ENCODE measurements at places on chromosomes 1 and 21.

DNA sequence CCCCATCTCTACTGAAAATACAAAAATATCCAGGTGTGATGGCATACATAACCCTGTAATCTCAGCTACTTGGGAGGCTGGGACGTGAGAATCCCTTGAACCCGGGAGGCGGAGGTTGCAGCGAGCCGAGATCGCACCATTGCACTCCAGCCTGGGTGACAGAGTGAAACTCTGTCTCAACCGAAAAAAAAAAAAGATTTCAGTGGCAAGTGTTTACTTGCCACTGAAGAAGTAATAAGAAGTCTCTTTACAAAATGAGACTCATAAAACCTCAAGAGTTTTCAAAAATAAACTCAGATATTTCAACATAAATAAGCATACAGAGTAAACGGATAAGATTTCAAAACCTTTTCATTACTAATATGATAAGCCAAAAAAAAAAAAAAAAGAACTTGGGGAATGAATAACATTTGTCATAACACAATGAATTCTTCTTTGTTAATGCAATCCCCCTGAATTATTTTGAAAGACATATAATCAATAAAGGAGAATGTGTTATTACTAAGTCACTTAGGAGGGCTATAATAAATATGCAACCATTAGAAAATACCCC, 34.2 kb upstream of the EXO1 start:
- ATAC-seq = no peak

GRCh38 chr21:42648606-42649005, 4.8 kb upstream of the PDE9A start:
- no peak for ATAC-seq

DNA sequence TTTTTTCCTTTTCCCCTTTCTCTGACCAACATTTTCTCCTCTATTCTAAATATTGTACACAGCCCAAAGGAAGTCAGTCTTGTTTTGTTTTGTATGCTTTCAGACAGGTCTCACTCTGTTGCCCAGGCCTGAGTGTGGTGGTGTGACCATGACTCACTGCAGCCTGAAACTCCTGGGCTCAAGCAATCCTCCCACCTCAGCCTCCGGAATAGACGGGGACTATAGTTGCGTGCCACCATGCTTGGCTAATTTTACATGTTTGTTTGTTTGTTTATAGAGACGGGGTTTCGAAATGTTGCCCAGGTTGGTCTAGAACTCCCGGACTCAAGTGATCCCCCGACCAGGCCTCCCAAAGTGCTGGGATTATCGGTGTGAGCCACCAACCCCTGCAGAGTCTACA, 72.8 kb downstream of the NRIP1 start:
- no peak for ATAC-seq

DNA sequence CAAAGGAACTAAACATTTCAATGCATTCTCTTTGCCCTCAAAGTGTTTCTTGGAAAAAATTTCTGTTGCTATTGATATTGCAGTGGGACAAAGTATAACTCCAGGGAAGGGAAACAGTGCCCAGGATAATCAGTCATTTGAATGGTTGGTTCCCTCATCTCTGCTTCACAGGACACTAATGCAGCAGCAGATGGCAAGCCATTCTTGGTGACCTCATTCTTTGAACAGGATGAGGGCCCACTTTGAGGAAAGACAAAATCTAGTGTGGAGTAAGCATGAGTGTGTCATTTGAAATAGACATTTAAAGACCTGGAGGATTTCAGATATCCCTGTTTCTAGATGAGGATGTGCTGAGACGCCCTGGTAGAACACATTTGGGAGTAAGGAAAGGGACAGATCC, 32.3 kb downstream of the CHRM3 start:
- ATAC-seq = no peak

- no peak for ATAC-seq
Observed at GRCh38 chr1:214898161-214898560, 184.4 kb upstream of the KCNK2 start.

GRCh38 chr1:157437296-157437695, 115.0 kb downstream of the FCRL5 start:
- peak; percentile 8 for ATAC-seq

- ATAC-seq = no peak
Observed at GRCh38 chr1:25009671-25010262, 79.7 kb upstream of the RUNX3 start.

DNA sequence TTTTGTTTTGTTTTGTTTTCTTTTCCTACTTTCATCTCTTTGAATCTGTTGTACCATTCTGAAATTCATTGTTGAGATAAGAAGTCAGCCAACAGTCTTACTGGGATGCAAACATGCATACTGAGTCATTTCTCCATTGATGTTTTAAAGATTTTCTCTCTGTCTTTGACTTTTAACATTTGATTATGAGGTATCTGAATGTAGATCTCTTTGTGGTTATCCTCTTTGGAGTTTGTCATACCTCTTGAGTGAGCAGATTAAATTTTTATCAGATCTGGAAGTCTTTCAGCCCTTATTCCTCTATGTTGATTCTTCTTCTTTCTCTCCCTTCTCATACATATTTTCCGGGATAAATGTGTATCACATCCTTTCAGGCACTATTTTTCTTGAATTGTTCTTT, 406.9 kb upstream of the NCAM2 start:
- no peak for ATAC-seq

GRCh38 chr1:184291701-184292100, 95.1 kb upstream of the C1orf21 start:
- ATAC-seq = no peak

- no peak for ATAC-seq
Observed at GRCh38 chr1:103180660-103181059, 72.3 kb upstream of the COL11A1 start.

- no peak for ATAC-seq
Observed at GRCh38 chr1:53470584-53470983, 11.4 kb downstream of the DMRTB1 start.

GRCh38 chr1:62263006-62263813, 56.0 kb downstream of the KANK4 start:
- no peak for ATAC-seq

GRCh38 chr1:204384636-204385352, 25.1 kb upstream of the PLEKHA6 start:
- peak; percentile 37 for ATAC-seq

- no peak for ATAC-seq
Observed at GRCh38 chr1:234760303-234760723, 150.3 kb upstream of the IRF2BP2 start.

- ATAC-seq = no peak
Observed at GRCh38 chr1:53580739-53581475, 121.7 kb downstream of the DMRTB1 start.

DNA sequence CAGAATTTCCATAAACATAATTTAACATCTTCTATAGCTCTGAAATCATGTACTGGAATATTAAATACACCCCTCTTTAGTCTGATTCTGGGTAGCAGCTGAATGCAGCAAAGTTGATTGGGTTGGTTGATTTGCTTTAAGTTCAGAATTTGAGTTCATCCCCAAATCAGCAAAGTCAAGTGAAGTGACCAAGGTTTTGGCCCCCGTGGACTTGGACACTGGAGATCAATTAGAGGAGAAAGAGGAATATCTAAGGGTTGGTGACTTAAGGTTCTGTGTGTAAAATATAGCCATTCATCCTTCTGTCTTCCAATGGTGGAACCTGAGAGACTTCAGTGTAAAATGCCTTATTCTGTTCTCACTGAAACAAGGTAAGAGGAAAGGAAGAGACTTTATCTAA, at the start of gene OR2L13:
Gene OR2L13, plus strand, starts transcription at position 301 of the 400 bp plus-strand sequence. CDS start 4,192 bp downstream, outside the sequence.
- no peak for ATAC-seq

DNA sequence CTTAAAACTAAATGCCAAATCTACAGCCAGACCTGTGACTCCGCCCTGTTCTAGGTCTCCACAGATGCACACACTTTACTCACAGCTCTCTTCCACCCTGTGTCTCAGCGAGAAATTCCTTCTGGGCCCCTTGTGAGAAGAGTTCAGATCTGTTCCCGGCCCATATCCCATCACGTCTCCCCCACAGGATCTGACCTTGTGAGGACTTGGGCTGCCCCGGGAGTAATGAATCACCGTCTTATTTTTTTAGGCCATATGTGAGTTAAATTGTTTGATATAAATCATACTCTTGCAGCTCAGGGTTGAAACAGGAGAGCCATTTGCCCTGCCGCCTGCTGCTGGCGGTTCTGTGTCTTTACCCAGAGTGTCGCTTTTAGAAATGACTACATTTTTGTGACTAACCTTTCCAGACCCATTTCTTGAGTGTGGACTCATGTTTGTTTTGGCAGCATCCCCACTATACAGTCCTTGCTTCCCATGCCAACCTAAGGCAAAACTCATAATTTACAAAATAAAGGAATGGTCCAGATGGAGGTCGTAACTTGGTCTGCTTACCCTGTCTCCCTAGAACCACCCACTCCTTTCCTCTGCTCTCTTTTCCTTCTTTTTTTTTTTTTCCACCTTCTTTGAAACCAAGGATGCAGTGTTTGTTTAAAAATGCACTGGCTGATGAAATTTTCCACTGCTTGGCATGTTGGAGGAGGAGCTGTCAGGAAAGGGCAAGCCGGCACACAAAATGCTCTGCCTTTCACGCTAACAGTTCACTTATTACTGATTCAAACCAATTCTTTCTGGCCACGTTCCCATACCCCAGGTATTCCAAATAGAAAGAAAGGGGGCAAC, 98.0 kb upstream of the C1orf105 start:
- peak; percentile 59 for ATAC-seq

- no peak for ATAC-seq
Observed at GRCh38 chr1:22883406-22883805, 89.3 kb downstream of the LACTBL1 start.

- peak; percentile 41 for ATAC-seq
Observed at GRCh38 chr1:118186026-118186425, 998 bp upstream of the SPAG17 start.

DNA sequence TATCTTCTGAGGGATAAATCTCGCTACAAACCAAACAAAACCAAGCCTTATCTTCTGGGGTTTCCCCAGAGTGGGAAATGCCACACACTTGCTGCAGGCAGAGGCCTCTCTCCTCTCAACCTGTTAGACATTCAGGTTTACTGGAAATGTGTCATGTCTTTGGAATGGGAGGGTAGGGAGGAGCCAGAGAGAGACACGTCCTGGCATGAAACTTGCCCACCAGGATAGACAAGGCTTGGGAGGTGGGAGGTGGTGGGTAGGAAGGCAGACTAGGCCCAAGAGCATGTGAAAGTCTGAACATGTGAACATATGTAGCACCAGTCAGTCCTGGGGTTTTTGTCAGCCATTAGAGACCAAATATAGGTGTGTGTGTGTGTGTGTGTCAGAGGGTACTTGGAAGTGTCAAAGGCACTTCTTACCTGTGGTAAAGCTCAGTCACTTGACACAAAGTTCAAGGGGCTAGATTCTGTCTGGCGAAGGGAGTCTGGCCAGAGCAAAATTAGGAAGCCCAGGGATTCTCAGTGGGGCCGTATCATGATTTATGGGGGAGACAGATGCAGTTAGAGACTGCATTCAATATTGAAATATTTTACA, 32.4 kb upstream of the PIGC start:
- peak; percentile 97 for ATAC-seq

- no peak for ATAC-seq
Observed at GRCh38 chr1:24327891-24328290, 8.7 kb downstream of the GRHL3 start.

GRCh38 chr1:211476200-211476849, 15.6 kb downstream of the RD3 start:
- ATAC-seq = peak; percentile 67

DNA sequence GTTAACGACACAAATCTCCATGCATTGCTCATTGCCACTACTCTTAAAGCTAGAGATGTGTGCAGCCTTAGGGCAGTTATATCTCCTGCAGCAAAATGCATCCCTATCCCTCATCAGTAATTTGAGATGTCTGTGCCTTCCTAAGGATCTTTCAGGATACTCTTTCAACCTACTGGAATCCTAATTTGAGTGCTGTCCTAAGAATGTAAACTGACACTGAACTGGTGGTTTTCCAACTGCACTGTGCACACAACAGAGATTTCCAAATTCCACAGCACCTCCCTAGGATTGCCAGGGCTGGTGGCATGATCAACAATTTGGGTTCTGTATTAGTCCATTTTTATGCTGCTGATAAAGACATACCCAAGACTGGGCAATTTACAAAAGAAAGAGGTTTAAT, 193.9 kb downstream of the LTN1 start:
- ATAC-seq = no peak

DNA sequence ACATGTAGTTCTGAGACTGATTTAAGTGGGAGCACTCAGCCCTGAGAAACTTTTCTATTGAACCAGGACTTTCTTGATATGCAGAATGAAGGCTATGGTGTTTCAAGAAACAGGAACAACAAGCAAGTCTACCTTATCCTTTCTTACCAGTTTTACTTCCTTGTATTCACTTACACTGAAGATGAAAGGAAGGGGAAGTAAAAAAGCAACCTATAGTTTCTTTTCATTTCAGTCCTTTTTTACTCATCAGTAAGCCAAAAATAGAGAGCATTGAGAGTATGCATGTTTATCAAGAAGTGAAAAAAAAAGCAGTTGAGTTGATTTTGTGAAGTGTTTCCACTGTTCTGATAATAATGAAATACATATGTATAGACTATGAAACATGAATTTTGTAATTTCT, 1010.3 kb downstream of the AMY1C start:
- ATAC-seq = no peak

DNA sequence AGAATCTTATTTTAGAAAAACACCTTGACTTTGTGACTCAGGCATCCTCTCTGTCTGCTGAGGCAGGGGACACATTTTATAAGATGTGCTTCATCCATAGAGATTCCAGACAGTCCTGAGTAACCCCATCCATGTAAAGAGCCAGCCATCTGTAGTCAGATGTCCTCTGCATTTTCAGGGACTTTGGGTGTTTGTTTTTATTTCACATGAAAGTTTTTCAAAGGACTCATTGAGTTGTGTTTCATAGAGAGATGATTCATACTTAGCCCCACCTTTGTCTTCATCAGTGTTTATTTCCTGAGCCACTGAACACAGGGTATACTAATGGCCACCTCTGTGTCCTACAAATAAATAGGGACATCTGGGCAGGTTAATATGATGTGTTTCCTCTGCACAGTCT, 280.4 kb downstream of the CACNA1E start:
- ATAC-seq = no peak

DNA sequence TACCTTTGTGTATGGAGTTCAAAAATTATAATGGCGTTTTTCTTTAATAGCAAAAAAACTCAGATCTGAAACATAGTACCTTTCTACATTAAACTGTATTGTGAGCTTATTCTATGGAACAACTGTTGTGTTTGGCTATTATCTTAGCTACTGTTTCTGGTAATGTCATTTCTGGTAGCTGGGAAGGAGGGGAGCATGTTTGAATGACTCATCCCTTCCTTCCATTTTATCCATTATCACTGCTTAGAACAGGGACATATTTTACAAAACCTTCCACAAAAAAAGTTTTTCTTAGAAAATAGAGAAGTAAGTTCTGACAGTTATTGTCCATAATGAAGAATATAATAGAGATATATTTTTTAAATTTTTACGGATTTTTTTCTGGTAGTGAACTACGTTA, 128.3 kb downstream of the NRDC start:
- ATAC-seq = no peak
